Left forelimb (tissue), 1 donor: ENCODE measurements at places on chromosomes 12 and 14.
A peak's percentile ranks its signal among the peaks of the same experiment; 100 is the strongest.

DNA sequence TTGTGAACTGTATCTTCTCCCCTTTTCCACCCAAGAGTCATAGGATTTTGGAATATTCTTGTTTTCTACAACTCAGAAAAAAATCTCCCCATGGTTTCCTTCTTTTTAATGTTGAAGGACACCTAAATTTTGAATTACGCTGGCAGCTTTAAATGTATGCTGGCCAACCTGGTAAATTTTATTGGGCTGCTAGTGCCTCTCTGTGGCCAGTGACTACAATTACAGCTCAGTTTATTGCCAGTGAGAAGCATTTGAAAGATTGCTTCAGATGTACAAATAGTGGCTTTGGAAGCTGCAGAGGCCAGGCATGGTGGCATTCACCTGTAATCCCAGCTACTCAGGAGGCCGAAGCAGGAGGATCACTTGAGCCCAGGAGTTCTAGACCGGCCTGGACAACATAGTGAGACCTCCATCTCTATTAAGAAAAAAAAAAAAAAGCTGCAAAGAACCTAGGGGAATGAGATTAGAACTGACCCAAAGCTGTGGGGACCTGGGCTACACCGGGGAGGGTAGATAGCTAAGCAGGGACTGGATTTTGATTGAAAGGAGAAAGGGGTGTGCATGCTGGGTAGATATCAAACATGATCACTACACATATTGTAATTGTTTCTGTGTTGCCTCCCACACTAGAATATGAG is 7.6 kb upstream of the RAB21 start:
- DNase-seq: no peak

GRCh38 chr12:130041983-130042812 is 120.1 kb upstream of the FZD10 start:
- peak; percentile 83 for DNase-seq

DNA sequence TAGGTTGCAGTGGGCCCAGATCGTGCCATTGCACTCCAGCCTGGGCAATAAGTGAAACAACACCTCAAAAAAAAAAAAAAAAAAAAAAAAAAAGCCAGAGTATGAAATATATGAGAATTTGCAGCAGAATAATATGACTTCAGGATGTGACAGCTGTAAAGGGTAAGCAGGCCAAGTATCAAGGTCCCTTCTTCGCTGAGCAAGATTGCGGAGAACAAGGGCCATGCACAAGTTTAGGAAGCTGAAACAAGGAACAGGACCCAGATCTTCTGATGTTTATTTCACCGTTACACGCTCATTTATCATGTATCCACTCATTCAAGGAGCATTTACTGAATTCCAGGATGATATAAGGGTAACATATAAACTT is 659 bp upstream of the FOXJ2 start:
- no peak for DNase-seq

GRCh38 chr12:84696908-84697540 is 215.6 kb downstream of the SLC6A15 start:
- no peak for DNase-seq

DNA sequence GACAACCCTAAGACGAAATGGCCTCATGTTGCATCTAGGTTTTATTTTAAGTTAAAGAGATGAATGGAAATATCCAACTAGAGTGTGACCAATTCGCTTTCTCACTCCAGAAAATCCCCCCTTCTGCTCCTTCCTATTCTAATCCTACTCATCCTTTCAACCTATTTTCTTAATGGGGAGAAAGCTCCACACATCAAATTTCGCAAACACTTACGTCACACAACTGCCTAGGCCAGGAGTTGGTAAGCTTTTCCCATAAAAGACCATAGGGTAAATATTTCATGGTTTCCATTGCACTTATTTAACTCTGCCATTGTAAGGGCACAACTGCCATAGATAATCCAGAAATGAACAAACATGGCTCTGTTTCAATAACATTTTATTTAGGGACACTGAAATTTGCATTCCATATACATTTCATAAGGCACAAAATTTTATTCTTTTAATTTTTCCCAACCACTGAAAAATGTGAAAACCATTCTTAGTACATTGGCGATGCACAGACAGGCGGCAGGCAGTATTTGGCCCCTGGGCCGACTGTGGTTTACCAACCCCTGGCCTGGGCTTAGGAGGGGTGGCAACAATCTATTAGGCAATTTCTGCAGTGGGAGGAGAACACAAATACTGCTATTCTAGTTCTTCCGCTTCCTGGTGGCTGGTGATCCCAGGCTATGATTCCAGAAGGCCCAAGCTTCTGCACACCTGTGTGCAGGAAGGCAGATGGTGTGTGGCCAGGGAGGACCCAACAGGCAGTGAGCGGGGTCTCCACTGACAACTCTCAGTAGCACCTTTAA is 67.2 kb upstream of the FOXN3 start:
- DNase-seq: no peak

DNA sequence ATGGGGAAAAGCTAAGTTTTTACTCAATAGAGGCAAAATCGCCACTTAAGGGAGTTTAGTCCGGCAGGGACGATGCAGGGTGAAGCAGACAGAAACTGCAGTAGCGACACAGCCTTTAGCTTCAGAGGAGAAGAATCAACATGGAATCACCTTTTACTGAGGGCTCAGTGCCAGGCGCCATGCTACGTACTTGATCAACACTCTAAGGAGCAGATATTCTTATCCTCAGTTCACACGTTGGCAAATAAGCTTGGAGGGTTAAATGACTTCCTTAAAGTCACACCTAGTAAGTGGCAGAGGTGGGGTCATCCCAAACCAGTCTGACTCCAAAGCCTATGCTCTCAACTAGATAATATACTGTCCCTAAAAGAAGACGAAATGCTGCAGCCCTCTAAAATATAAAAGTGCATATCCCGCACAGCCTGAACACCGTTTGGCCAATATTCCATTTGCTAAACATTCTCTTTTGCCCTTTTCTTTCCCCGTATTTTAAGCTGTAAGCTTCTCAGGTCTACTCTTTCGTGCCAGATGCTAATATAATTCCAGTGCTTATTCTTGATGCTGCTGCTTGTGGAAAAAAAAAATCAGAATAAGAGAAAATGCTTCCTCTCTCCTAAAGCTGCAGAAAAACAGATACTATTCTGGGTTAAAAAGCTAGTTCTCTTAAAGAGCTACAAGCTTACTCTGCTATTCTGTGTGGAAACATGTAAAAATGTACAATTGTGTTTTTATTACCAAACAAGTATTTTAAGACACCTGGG is 10.9 kb downstream of the CCDC92 start:
- no peak for DNase-seq

DNA sequence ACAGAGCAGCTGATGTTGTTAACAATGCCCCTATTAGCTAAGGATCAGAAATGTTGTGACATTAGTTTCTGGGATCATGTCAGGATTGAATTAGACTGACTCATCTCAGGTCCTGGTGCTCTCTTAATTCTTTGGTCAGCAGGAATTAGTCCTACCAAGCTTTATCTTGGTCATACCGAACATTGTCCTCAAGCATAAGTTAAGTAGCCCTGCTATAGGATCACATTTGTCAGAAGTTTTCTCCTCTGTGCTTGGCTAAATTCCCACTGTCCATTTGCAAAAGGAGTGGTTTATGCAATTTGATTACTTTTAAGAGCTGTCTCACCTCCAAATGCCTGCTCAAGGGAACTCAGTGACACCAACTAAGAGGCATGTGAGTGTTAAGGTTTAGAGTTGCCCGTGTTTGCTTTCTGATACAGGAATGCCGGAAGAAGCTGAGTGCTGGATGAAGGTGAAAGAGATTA is 48.4 kb upstream of the IFNG-AS1 start:
- DNase-seq: no peak

GRCh38 chr14:53411125-53411524 is 258.0 kb upstream of the DDHD1 start:
- peak; percentile 68 for DNase-seq

- no peak for DNase-seq
These were observed 11.8 kb upstream of the ATF1 start for GRCh38 chr12:50751948-50752721.

DNA sequence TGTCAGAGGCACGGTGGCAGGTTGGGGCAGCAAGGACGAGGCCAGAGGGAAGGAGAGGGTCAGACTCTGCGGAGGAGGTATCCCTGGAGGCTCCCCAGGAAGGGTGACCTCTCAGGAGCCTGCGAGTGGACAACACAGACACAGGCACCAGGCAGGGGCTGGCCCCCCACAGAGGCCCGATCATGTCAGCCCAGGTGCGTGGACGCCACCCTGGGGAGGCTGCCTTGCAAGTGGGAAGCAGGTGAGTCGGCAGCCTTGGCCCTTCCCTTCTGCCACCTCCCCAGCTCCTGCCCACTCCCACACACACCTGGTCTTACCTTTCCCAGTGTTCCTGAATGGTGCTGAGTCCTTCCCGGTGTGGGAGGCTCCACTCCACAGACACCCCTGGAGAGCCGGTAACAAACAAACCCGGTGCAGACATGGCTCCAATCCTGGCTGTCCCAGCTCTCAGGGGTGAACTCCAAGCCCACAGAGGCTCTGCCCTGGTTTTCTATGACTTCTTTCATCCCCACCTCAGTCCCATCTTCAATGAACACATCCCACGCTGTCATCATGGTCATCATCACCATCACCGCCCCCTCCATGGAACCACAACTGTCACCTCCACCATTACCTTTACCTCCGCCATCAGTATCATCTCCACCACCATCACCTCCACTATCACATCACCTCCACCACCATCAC is 5.2 kb downstream of the ZBTB42 start:
- no peak for DNase-seq

DNA sequence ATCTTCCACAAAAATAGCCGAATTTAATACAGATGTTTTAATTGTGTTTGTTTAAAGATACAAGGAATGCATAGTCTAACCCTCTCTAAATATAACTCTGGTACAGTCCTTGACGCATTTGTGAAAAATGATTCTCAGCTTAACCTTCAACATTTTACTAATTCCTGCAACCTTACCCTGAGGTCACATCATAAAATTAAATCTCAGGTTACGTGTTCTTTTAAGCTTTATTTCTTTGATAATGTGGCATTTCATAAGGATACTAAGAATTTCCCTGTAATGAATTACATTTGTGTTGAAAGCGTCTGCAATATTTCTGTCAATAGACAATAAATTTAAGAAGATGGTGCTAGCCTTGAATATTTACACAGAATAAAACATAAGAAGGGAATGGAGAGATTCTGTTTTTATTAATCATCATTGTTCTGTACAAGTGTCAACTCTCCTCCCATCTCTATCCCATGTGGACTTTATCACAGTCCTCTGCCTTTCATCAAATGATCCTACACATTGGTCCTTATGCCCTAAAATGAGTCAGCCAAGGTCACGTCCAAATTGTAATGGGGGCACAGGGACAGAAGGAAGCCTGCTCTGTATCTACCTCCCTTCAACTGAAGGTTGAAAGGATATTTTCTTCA is 769.3 kb upstream of the FLRT2 start:
- DNase-seq: no peak

DNA sequence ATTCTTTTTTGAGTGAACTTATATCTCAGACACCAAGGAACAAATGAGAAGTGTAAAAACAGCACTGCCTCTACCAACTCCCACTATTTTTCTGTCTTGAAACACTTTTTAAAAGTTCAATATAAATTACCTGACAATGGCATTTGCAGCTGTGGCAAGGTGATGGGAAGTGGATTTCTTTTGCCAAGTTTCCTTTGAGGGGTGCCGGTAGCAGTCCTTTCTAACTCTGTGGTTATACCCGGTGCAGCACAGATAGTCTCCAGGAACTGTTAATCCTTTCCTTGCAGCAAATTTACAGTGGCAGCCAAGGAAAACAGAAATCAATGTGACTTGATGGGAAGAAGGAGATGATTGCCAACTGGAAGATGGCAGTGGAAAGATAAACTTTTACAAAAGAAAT is 243.7 kb downstream of the BCAT1 start:
- DNase-seq: no peak

- no peak for DNase-seq
These were observed 30.8 kb upstream of the ZFP36L1 start for GRCh38 chr14:68823434-68824206.

DNA sequence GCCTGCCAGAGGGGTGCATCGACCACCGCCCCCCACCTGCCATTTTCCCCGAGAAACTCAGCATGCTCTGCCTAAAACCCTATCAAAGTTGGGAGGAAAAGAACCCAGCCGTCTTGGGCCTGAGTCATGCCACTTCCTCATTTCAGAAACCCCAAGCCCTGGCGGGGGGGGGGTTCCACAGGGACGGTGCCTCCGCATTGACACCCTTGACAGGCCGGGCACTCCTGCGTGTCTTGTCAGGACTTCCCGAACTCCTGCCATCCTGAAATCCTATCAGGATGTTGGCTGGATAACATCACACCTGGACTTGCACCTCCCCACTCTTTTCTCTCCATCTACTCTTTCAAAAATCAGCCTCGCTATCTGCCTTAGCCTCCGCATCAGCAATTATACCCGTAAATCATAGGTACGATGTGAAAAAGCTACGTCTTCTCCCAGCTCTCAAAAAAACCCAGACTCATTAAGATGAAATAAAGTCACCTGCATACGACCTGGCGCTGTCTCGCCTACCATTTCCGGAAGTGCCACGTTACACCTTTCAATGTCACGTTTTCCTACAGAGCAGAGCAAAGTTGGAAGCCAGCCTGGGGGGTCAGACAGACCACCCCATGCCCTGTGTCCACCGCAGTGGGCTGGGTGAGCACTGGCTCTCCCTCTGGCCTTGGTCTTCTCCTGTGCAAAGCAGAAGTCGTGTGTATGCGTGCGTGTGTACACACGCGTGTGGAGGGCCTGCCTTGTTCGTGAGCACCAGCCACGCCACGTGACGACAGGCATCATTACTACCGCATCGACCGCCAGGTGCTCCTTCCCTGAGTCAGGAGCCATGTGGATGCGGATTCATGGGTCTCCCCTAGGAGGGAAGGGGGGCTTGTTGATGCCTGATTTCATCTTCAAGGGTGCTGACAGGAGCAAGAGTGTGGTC is 96.7 kb downstream of the RFLNA start:
- no peak for DNase-seq

GRCh38 chr14:65318636-65319506 is 93.7 kb upstream of the FUT8 start:
- no peak for DNase-seq

GRCh38 chr12:130764073-130764472 is 48.0 kb upstream of the RIMBP2 start:
- no peak for DNase-seq

- no peak for DNase-seq
These were observed 181.9 kb downstream of the PRKCH start for GRCh38 chr14:61503167-61503801.

GRCh38 chr12:7005311-7005710 is 13.0 kb downstream of the LPCAT3 start:
- no peak for DNase-seq

GRCh38 chr14:59020382-59020781 is 168.1 kb upstream of the DAAM1 start:
- no peak for DNase-seq

GRCh38 chr14:42921901-42922300 is 1315.2 kb downstream of the LRFN5 start:
- no peak for DNase-seq
